ENCODE measurements at places on chromosomes 1 and 21.

DNA sequence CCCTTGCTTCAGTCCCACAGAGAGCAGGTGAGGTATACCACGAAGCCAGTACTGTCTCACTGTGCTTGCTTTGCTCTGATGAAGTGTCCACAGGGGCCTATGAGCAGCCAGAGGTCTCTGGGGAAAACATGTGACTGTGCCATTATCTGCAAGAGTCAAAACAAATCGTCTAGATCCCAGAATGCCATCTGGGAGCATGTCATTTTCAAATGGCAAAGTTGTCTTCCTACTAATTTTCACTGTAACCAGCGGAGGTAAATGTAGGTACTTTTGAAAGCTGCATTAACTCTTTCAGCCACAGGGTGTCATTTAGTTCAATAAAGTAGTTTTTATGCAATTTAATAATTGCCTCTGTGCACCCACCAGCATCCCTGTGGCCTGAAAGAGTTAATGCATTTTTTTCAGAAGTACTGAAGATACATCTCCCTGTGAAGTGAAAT is 173.6 kb upstream of the SGIP1 start:
- DNase-seq = no peak

- no peak for DNase-seq
Observed at GRCh38 chr1:187956975-187957374, 1128.2 kb downstream of the PLA2G4A start.

DNA sequence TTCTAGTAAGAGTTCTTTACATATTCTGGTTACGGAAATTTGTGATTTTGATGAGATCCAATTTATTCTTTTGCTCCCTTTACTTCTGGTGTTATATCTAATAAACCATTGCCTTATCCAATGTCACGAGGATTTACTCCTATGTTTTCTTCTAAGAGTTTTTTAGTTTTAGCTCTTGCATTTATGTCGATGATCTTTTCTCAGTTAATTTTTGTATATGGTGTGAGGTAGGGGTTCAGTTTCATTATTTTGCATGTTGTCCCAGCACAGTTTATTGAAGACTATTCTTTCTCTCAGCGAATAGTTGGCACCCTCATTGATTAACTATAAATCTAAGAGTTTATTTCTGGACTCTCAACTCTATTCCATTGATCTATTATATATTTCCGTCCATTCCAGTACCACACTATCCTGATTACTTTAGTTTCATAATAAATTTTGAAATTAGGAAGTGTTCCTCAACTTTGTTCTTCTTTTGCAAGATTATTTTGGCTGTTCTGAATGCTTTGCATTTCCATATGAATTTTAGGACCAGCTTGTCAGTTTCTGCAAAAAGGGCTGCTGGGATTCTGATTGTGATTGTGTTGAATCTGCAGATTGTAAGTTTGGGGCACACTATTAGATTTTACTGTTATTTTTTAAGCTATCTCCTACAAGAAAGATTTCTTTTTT is 4.0 kb downstream of the KDM1A start:
- no peak for DNase-seq

DNA sequence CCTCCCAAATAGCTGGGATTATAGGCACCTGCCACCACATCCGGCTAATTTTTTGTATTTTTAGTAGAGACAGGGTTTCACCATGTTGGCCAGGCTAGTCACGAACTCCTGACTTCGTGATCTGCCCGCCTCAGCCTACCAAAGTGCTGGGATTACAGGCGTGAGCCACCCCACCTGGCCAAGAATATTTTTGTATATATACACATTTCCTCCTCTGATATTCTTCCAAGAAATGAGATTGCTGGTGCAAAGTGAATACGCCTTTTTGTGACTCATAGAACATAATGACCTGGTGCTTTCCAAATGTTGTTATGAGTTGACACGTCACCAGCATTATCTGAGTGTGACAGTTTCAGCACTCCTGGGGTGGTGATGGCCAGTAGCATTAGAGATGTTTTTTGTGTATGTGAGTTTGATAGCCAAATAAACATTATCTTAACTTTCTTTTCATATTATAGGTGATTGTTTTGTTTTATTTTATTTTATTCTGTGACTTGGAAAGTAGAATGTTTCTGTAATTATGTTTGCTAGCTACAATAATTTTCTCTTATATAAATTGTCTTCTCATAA is 54.9 kb downstream of the KCNK1 start:
- DNase-seq = peak; percentile 82

DNA sequence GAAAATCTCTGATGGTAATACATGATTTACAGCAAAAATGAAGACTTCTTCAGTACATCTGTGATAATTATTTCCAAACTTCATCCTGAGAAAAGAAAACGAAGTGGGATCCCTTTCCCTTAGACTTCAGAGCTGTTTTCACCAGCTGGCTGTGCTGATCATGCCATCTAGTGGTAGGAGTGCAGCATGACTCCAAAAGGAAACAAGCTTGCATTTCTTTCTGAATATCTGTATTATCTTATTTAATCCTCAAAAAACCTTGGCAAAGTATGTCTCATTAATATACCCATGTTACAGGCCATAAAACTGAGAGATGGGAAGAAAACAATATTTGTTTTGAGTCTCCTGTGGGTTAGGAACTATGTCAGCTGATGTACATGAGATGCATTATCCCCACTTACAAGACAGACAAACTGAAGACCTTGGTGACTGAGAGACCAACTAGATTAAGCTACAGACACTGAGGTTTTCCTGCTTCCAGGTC is 9.8 kb upstream of the GJA8 start:
- DNase-seq = peak; percentile 61

- DNase-seq = peak; percentile 33
Observed at GRCh38 chr1:40606978-40607377, 58.5 kb downstream of the RIMS3 start.

- DNase-seq = peak; percentile 35
Observed at GRCh38 chr1:160407839-160408801, 7.8 kb downstream of the VANGL2 start.

DNA sequence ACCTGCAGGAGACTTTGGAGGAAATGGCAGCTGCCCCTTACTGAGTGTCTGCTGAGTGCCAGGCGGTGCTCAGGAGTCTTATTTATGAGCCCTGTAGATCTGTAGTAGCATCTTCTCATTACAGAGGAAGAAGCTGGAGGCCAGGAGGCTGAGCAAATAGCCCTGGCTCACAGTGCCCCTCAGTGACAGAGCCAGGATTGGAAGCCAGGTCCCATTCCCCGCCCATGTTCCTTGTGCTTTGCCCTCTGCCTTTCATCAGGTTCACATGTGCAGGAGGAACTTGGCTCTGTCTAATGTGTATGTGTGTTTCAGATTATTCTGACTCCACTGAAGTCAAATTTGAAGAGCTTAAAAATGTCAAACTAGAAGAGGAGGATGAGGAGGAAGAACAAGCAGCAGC is 21.2 kb downstream of the KDM4A start:
- no peak for DNase-seq

Measured in renal cortical epithelial cell (primary cell).